ENCODE measurements at places on chromosomes 4 and X. TPM values are rescaled to one million over a fixed set of nuclear protein-coding genes. Genes with fewer than 3 reads are reported as not detected.
A peak's percentile ranks its signal among the peaks of the same experiment; 100 is the strongest.

Gene USP26
- not detected for total RNA-seq

Gene PDE6B
- 11.5 TPM for total RNA-seq

Gene ARHGAP36
- not detected for total RNA-seq

Gene IL15
- 4.7 TPM for total RNA-seq

Gene SYNPO2
- 0.37 TPM for total RNA-seq

Gene SHISA3
- not detected for total RNA-seq

DNA sequence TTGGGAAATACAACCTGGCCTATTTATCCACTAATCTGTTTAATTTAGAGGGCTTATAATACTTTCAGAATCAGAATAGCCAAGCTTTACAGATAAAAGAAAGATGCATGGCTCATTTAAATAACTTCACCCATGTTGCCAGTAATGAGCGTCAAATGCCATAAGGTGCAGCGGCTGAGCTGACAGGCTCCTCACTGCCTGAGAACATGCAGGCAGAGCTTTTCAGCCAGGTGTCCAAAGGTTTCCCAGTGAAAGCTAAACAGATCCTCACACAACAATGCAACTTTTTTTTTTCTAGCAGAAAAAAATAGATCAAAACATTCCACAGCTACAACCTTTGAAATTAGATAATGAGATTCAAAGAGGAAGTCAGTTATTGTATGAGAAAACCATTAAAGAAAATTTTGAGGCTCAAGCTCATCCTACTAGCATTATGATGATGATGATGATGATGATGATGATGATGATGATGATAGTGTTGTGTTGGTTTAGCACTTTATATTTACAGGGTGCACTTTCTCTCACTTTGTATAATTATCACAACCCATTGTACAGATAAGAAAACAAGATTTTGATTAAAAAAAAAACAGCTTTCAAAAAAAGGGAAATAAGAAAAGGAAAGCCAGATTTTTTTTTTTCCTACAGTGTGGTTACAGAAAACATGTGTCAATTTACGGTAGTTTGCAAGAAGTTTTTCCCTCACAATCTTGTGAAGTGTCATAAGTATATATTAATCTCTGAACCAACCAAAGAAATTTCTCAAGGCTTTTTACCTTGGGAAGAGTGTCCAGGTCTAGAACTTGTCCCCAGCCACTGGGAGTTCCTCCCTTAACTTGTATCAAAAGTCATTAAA, 12.2 kb upstream of the TNIP3 start:
- no peak for DNase-seq
- H3K4me3 ChIP-seq, result no peak overlapping the region
- peaks cover 5% of the 10 kb centered on the region for H3K36me3 ChIP-seq

DNA sequence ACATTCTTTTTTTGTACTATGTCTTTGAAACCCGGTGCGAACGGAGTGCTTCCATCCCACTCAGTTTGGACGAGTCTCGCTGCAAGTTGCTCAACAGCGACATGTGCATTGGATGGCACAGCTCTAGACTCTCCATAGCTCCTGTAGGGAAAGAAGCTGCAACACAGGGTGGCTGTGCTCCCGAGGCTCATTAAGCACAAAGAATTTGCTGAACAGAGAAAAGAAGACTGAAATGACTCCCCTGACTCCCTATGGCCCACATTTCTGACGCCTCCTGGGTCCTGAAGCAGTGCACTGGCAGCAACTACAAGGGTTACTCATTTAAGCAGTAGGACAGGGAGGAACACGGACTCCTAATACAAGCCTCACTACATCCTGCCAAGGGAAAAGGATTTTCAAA, 127.4 kb downstream of the SH3RF1 start:
- H3K36me3 ChIP-seq, result no peaks in the 10 kb centered on the region
- peaks cover 24% of the 10 kb centered on the region for H3K27me3 ChIP-seq
- DNase-seq, result no peak
- H3K27ac ChIP-seq, result no peak overlapping the region
- no peaks in the 10 kb centered on the region for H3K4me1 ChIP-seq
- H3K4me3 ChIP-seq, result no peak overlapping the region

DNA sequence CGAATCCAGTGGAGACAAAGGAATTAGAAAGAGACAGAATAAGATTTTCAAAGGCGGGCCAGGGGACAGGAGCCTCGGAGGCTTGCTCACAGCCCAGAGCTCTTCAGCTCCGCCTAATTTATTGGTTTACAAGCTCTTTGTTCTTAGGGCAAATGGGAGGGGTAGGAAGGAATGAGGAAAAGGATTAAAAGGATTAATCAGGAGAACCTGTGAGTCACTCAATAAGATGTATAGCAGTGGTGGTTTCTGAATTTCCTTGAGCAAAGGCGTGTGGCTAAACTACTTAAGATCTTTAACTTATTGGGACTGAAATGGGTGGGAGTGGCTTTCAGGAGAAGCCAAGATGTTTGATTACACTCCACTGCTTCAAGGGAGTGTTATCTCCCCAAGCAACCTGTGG, 456.0 kb upstream of the SPANXN1 start:
- no peaks in the 10 kb centered on the region for H3K27me3 ChIP-seq
- H3K4me3 ChIP-seq, result no peak overlapping the region
- DNase-seq, result no peak
- H3K4me1 ChIP-seq, result no peaks in the 10 kb centered on the region

DNA sequence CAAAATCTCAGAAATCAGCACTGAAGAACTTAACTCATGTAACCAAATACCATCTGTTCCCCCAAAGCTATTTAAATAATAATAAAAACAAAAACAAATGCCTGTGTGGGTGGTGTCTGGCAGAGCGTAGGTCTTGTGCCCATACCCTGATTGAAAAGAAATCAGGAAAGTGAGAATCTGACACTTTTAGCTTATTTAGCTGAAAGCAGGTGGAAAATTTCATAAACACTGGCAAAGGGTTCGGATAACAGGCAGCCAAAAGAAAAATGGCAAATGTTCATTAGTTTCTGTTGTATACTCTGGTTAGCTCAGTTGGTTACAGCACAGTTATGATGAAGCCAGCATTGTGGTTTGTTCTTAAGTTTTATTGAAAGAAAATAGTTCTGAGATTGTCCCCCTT, 48.3 kb downstream of the REPS2 start:
- H3K27ac ChIP-seq, result no peak overlapping the region
- no peak overlapping the region for H3K4me3 ChIP-seq
- H3K36me3 ChIP-seq, result no peaks in the 10 kb centered on the region
- H3K4me1 ChIP-seq, result peaks cover 4% of the 10 kb centered on the region
- DNase-seq, result no peak

- DNase-seq, result no peak
- H3K27me3 ChIP-seq, result no peaks in the 10 kb centered on the region
- no peak overlapping the region for H3K27ac ChIP-seq
- no peak overlapping the region for H3K4me3 ChIP-seq
Observed at GRCh38 chrX:13638826-13639225, 14.1 kb upstream of the TCEANC start.

GRCh38 chrX:53186351-53186750, 38.7 kb downstream of the KDM5C start:
- peak overlapping the region; percentile 72 for H3K27ac ChIP-seq
- no peaks in the 10 kb centered on the region for H3K4me1 ChIP-seq
- no peaks in the 10 kb centered on the region for H3K36me3 ChIP-seq
- H3K4me3 ChIP-seq, result no peak overlapping the region
- DNase-seq, result no peak

GRCh38 chrX:2928583-2929434, at the start of gene ARSD:
ARSD (minus strand) TSS chrX:2929339; CDS start chrX:2929275, 64 bp downstream.
- no peaks in the 10 kb centered on the region for H3K36me3 ChIP-seq
- peak; percentile 28 for DNase-seq
- no peaks in the 10 kb centered on the region for H3K4me1 ChIP-seq
- H3K27ac ChIP-seq, result no peak within 1 kb of the TSS
- H3K27me3 ChIP-seq, result no peaks in the 10 kb centered on the region
- H3K4me3 ChIP-seq, result peak within 1 kb of the TSS; percentile 86

- no peaks in the 10 kb centered on the region for H3K4me1 ChIP-seq
- no peak overlapping the region for H3K4me3 ChIP-seq
- H3K27me3 ChIP-seq, result no peaks in the 10 kb centered on the region
- H3K36me3 ChIP-seq, result peaks cover 1% of the 10 kb centered on the region
Observed at GRCh38 chrX:6732101-6732500, 197.2 kb upstream of the VCX3A start.

GRCh38 chr4:115310641-115311040, 197.2 kb upstream of the NDST4 start:
- H3K4me1 ChIP-seq, result no peaks in the 10 kb centered on the region
- no peak overlapping the region for H3K27ac ChIP-seq
- no peak for DNase-seq

DNA sequence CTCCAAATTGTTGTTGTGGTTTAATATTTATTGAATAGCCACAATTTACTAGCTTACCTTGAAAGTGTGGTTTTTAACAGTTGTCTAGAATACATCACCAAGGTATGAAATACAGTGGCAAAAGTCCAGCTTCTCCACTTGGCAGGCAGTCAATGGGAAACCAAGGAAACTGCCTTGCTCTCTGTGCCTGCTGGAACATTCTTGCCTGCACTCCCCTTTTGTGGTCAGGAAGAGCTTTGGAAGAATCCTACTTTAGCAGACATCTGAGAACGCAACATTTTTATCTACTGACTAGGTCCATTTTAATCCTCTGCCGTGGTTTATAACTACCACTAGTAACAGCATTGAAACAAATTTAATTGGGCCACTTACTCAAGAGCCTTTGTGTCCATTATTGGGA, 64.5 kb downstream of the TENM3 start:
- no peaks in the 10 kb centered on the region for H3K36me3 ChIP-seq
- DNase-seq, result no peak
- H3K27me3 ChIP-seq, result no peaks in the 10 kb centered on the region
- no peak overlapping the region for H3K27ac ChIP-seq
- no peaks in the 10 kb centered on the region for H3K4me1 ChIP-seq

All from T-helper 17 cell (primary cell).